ENCODE measurements at places on chromosomes 16 and 17. TPM values are rescaled to one million over a fixed set of nuclear protein-coding genes. Genes with fewer than 3 reads are reported as not detected.
A peak's percentile ranks its signal among the peaks of the same experiment; 100 is the strongest.

SBK1 gene
- total RNA-seq, result 0.58 TPM

GRCh38 chr17:11885051-11885450 lies 112.2 kb downstream of the ZNF18 start:
- H3K4me1 ChIP-seq, result no peaks in the 10 kb centered on the region
- no peaks in the 10 kb centered on the region for H3K27me3 ChIP-seq
- H3K27ac ChIP-seq, result no peak overlapping the region
- no peaks in the 10 kb centered on the region for H3K36me3 ChIP-seq
- no peak for DNase-seq

HSD11B2 gene
- not detected for total RNA-seq

DNA sequence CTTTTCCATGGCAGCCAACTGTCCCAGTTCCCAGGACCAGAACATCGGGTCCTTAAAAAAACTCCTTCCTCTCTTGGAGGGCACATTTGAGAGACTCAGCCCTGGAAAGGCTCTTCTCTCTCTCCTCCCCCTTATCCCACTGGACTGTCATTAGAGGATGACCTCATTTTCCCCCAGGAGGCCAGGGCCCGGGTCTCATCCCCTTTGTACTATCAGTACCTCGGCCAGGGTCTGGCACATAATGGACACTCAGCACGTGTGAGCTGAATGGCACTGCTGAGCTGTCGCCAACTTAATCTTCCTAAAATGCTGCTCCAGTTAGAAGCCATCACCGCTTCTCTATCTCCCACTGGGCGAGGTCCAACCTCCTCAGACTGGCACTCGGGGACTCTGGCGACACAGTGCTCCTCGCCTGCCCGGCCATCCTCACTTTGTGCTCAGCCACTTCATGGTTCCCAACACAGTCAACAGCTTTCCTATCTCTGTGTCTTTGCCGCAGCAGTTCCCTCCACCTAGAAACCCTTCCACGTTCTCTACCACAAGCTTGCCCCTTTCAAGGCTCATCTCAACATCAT lies 3.6 kb upstream of the RHBDL3 start:
- H3K36me3 ChIP-seq, result no peaks in the 10 kb centered on the region
- H3K4me3 ChIP-seq, result no peak overlapping the region
- DNase-seq, result no peak
- H3K4me1 ChIP-seq, result peaks cover 5% of the 10 kb centered on the region
- H3K27me3 ChIP-seq, result peaks cover 46% of the 10 kb centered on the region
- H3K27ac ChIP-seq, result no peak overlapping the region

- H3K36me3 ChIP-seq, result no peaks in the 10 kb centered on the region
- peaks cover 38% of the 10 kb centered on the region for H3K4me1 ChIP-seq
- peak within 1 kb of the TSS; percentile 77 for H3K27ac ChIP-seq
- no peaks in the 10 kb centered on the region for H3K27me3 ChIP-seq
- H3K4me3 ChIP-seq, result peak within 1 kb of the TSS; percentile 81
These were observed at the start of gene CAMKK1 for GRCh38 chr17:3893003-3893719. TSS of gene CAMKK1 (minus strand) at chr17:3893053. CDS start at chr17:3885687, 7,366 bp downstream.

GRCh38 chr16:3577302-3577752 lies at the start of gene NLRC3:
TSS of gene NLRC3 (minus strand) at chr16:3577403. CDS start at chr16:3565036, 12,367 bp downstream.
- peaks cover 17% of the 10 kb centered on the region for H3K36me3 ChIP-seq
- DNase-seq, result no peak

DNA sequence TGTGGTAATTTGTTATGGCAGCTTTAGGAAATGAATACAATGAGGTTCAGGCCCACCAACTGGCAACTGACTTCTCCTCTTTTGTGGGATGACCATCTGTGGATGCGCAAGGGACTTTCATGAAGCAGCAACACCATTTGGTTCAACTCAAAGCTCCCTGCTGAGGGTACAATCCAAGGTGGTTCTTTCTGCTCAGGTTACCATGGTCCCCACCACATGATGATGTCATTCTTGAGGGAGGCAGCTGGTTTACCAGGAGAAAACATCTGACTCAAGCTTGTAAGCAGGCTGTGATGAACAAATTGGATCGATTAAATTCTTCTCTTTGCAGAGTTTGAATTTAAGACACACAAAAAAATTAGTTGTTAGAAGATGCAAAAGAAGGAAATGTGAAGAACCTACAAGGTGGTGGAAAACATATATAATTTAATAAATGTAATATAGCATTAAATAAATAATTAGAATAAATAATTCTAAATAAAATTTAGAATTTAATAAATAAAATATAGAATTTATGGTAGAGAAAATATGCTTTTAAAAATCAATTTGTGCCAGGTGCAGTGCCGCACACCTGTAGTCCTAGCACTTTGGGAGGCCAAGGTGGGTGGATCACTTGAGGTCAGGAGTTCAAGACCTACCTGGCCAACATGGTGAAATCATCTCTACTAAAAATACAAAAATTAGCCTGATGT lies 67.6 kb upstream of the ANKFN1 start:
- no peaks in the 10 kb centered on the region for H3K36me3 ChIP-seq
- no peak overlapping the region for H3K27ac ChIP-seq
- no peaks in the 10 kb centered on the region for H3K27me3 ChIP-seq
- no peak for DNase-seq

GRCh38 chr16:787321-787966 lies 737 bp downstream of the RPUSD1 start:
- H3K4me1 ChIP-seq, result peaks cover 7% of the 10 kb centered on the region
- no peak for DNase-seq
- no peaks in the 10 kb centered on the region for H3K27me3 ChIP-seq

NXPH3 gene
- not detected for total RNA-seq

IL34 gene
- 0.71 TPM for total RNA-seq

DNA sequence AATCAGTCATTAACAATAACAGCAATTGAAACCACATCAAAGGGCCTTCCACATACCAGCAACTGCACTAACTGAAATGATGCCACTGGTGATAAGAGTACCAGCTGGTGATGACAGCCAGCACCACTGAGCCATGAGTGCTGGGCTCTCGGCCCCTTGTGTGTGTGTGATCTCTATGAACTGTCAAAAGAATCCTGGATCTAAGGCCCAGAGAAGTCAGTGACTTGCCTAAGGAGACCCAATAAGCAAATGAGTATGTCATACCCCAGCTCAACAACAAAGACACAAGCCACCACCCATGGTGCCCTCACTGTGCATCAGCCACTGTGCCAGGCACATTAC lies 220.9 kb downstream of the ZNF423 start:
- H3K27me3 ChIP-seq, result peaks cover 2% of the 10 kb centered on the region
- H3K4me3 ChIP-seq, result no peak overlapping the region
- no peak for DNase-seq
- H3K4me1 ChIP-seq, result no peaks in the 10 kb centered on the region
- H3K27ac ChIP-seq, result no peak overlapping the region

DNA sequence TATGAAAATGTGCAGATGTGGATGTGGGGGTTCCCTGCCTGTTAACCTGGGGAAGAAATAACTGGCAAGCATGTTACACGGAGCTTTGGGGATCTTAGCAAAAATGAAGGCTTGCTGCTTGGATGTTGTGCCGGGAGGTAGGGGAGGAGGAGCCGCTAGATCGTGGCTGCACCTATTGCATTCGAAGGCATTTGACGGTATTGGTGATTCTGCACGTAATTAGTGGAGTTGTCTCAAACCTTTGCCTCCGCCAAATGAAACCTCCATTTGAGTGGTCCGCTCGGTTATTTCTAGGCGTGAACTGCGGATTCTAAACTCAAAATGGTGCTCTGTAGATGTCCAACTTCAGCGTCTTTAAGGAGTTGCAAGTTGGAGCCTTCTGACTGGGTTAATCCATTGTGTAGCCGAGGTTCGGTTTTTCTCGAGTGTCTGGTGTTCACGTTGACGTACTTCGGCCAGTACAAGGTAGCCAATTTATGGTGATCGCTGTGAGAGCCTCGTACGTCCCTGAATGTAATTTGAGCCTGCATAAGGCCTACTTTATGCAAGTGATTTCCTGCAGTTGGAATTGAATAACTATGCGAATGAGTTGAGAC lies 1.5 kb downstream of the TNRC6C start:
- H3K27me3 ChIP-seq, result peaks cover 7% of the 10 kb centered on the region
- peaks cover 6% of the 10 kb centered on the region for H3K36me3 ChIP-seq
- DNase-seq, result no peak
- H3K27ac ChIP-seq, result peak overlapping the region; percentile 70
- peaks cover 56% of the 10 kb centered on the region for H3K4me1 ChIP-seq
- H3K4me3 ChIP-seq, result peak overlapping the region; percentile 86

DNA sequence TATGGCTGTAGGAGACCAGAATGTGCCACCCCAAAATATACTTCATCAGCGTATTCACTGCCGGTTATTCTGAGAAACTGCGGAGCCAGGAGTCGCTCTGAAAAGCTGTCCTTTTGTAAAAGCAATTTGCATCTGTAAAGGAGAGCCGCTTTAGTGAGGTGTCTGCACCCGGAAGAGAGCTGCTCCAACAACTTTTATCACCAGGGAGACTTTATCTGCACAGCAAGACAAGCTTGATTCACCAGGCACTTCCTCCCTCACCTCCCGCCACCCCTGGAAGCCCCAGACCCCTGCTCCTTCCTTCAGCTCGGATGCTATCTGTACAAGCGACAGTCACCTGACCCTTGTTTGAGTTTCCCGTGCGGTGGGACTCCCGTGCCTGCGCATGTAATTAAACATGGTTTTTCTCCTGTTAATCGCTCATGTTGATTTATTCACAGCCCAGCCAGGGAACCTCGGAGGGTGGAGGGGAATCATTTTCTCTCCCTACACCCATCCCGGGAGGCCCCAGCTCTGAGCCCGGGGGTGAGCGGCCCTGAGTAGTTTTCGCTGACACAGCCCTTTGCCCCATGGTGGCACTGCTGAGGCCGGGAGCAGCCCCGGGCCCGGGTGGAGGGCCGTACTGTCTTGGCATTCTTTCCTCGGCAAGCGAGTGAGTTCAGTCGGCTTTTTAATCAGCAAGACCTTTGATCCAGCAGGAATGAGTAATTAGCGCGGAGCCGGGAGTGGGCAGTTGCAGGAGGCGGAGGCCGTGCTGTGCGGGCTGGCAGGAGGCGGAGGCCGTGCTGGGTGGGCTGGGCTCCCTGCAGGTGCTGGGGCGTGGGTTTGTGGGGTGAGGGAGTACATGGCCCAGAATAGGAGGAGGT lies 222.7 kb upstream of the CIBAR2 start:
- peak overlapping the region; percentile 67 for H3K4me3 ChIP-seq
- H3K36me3 ChIP-seq, result no peaks in the 10 kb centered on the region
- DNase-seq, result no peak
- H3K27ac ChIP-seq, result no peak overlapping the region

DNA sequence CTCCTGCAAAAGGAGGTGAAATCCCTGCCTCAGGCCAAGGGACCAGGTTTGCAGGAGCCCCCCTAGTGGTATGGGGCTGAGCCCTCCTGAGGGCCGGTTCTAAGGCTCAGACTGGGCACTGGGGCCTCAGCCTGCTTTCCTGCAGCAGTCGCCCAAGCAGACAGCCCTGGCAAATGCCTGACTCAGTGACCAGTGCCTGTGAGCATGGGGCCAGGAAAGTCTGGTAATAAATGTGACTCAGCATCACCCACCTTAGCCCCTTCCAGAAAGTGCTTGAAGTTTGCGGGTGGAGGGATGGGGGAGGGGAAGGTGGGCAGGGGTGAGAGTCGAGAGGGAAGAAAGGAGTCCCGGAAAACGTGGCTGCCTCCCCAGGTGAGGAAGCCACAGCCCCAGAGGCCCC lies 2.1 kb downstream of the MC1R start:
- H3K4me1 ChIP-seq, result peaks cover 38% of the 10 kb centered on the region
- H3K36me3 ChIP-seq, result no peaks in the 10 kb centered on the region
- H3K27me3 ChIP-seq, result peaks cover 20% of the 10 kb centered on the region
- no peak overlapping the region for H3K4me3 ChIP-seq
- DNase-seq, result no peak
- H3K27ac ChIP-seq, result no peak overlapping the region

GRCh38 chr16:30548416-30549253 lies 9.5 kb downstream of the ZNF764 start:
- H3K4me3 ChIP-seq, result no peak overlapping the region
- H3K27ac ChIP-seq, result no peak overlapping the region
- H3K4me1 ChIP-seq, result peaks cover 8% of the 10 kb centered on the region
- H3K27me3 ChIP-seq, result no peaks in the 10 kb centered on the region

GRCh38 chr16:66030036-66030435 lies 336.5 kb upstream of the CDH5 start:
- no peak overlapping the region for H3K4me3 ChIP-seq
- no peak for DNase-seq
- H3K4me1 ChIP-seq, result no peaks in the 10 kb centered on the region
- H3K27me3 ChIP-seq, result no peaks in the 10 kb centered on the region

SOX8 gene
- 0.18 TPM for total RNA-seq

GRCh38 chr16:81003610-81004460 lies 2.9 kb downstream of the CMC2 start:
- no peaks in the 10 kb centered on the region for H3K27me3 ChIP-seq
- peak overlapping the region; percentile 76 for H3K4me3 ChIP-seq
- H3K36me3 ChIP-seq, result peaks cover 15% of the 10 kb centered on the region
- peaks cover 65% of the 10 kb centered on the region for H3K4me1 ChIP-seq
- DNase-seq, result no peak
- no peak overlapping the region for H3K27ac ChIP-seq

DNA sequence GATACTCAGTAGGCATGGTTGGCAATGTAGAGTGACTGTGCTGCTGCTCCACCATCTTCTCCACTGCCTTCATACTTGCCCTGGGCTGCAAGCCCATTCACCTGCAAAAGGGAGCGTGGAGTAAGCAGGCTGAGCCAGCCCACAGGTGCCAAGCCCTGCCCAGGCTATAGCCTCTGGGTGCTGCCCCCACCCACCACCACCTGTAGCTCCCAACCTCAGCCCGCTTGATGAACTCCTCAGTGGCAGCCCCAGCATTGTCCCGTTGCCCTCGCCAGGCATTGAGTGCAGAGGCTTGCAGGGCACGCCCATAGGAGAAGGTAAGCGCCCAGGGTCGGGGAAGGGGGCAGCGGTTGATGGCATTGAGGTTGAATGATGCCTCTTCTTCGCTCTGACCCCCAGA lies 2.2 kb upstream of the PIGS start:
- no peaks in the 10 kb centered on the region for H3K27me3 ChIP-seq
- no peak for DNase-seq
- H3K36me3 ChIP-seq, result peaks cover 18% of the 10 kb centered on the region
- H3K4me3 ChIP-seq, result no peak overlapping the region

DNA sequence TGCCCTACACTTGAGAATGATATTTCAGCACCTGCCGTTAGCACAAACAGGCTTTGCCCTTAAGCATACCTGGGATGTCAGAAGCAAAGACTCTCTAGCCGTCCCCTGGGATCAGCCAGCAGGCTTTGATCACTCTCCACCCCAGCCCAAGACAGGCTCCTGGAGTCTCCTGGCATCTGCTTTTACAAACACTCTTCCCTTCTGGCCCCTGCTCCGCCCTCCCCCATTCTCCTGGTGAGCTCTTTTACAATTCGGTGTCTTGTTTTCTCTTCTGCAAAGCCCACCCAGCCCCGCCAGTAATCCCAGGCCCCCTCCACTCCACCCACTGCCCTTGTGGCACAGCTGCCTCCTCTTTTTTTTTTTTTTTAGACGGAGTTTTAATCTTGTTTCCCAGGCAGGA lies 50.4 kb downstream of the KATNIP start:
- H3K36me3 ChIP-seq, result peaks cover 11% of the 10 kb centered on the region
- H3K27me3 ChIP-seq, result no peaks in the 10 kb centered on the region
- no peaks in the 10 kb centered on the region for H3K4me1 ChIP-seq
- no peak for DNase-seq

DOC2B gene
- total RNA-seq, result not detected

DNA sequence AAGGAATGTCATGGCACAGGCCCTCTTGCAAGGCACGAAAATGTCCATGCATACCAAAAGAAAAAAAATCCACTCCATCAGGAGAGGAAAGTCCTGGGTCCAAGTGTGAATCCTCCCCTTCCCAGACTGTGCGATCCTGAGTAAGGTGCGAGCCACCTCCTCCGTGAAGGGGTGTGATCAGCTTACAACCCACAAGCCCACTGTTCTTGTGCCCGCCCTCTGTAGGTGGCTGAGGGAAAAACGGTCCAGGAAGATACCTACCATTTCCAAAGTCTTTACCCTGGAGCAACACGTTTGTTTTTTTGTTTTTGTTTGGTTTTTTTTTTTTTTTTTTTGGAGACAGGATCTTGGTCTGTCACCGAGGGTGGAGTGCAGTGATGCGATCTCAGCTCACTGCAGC lies 116.5 kb downstream of the ZNF423 start:
- no peak overlapping the region for H3K4me3 ChIP-seq
- no peaks in the 10 kb centered on the region for H3K4me1 ChIP-seq
- H3K27ac ChIP-seq, result no peak overlapping the region
- H3K36me3 ChIP-seq, result no peaks in the 10 kb centered on the region

KIF2B gene
- not detected for total RNA-seq
